ENCODE measurements at places on chromosomes 16 and 17.

DNA sequence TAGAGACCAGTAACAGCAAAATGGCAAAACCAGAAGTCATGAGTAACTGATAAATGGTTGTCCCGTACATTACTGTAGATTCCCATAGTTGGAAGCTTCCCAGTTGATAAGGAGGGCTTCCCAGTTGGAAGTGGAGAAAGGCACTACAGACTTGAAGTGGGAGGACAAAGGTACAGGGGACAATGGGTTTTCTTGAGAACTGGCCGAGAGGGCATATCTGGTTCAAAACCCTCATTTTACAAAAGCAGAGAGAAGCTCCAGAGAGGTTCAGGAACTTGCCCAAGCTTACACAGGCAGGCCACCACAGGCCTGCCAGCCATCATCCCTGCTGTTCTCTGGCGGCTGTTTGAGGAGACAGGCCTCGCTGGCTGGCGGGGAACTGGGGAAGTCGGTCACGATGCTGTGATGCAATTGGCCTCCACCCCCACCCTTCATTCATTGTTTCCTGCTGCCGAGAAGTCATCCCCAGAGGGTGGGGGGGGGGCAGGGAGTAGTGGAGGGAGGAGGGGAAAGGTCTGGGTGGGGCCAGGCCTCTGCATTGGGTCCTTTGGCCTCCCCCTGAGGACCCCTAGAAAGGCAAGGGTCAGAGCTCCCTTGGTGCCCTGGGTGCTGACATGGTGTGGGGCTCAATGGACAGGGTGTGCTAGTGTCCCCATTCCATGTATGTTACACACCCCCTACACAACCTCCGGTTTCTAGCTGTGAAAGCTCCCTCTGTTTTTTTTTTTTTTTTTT, 3.0 kb downstream of the UBALD2 start:
- DNase-seq, result peak; percentile 75

DNA sequence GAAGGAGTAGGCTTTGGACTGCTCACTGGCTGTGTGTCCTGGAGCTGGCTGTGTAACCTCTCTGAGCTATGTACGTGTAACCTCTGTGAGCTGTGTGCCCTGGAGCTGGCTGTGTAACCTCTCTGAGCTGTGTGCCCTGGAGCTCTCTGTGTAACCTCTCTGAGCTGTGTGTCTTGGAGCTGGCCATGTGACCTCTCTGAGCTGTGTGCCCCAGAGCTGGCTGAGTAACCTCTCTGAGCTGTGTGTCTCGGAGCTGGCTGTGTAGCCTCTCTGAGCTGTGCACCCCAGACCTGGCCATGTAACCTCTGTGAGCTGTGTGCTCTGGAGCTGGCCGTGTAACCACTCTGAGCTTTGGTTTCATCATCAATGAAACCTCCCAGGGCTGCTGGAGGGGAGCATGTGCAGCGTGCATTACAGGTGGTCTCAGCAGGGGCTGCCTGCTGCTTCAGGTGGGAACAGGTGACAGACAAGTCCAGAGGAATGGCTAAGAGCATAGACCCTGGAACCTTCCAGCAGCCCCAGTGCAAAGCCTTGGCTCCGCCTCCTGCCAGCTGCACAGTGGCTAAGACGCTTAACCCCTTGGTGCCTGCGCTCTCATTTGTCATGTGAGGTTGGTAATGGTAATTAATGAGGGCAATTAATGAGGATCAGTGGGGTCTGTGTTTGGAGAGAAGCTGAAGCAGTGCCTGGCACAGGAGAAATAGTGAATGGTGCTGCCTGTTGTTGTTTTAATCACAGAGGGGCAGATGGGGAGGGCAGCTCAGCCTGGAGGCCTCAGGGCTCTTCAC, 86.7 kb downstream of the KATNIP start:
- DNase-seq, result no peak

GRCh38 chr17:16189791-16190348, 25.5 kb downstream of the NCOR1 start:
- DNase-seq, result no peak

- DNase-seq, result no peak
Observed at GRCh38 chr16:50591800-50592771, 43.9 kb downstream of the NKD1 start.

DNA sequence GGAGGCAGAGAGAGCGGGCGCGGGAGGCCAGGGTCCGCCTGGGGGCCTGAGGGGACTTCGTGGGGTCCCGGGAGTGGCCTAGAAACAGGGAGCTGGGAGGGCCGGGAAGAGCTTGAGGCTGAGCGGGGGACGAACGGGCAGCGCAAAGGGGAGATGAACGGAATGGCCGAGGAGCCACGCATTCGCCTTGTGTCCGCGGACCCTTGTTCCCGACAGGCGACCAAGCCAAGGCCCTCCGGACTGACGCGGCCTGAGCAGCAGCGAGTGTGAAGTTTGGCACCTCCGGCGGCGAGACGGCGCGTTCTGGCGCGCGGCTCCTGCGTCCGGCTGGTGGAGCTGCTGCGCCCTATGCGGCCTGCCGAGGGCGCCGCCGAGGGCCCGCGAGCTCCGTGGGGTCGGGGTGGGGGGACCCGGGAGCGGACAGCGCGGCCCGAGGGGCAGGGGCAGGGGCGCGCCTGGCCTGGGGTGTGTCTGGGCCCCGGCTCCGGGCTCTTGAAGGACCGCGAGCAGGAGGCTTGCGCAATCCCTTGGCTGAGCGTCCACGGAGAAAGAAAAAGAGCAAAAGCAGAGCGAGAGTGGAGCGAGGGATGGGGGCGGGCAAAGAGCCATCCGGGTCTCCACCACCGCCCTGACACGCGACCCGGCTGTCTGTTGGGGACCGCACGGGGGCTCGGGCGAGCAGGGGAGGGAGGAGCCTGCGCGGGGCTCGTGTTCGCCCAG, 1.2 kb upstream of the CBX4 start:
- no peak for DNase-seq

DNA sequence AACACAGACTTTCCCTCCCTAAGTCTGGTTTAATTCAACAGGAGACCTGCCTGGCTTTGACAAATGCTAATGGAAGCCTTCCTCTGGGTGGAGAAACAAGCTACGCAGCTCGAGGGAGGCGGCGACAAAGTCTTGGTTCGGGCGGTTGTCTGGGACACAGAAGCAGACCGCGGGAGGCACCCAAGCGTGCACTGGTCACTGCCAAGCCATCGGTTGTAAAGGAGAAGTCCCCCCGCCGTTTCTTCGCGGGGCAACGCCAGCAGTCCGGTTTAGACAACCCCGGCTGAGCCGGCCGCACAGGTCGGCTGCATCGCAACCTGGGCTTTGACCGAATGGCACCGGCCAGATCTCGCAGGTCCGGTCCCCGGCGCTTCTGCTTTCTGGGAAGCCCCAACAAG, 586 bp downstream of the GLYR1 start:
- DNase-seq, result peak; percentile 53

DNA sequence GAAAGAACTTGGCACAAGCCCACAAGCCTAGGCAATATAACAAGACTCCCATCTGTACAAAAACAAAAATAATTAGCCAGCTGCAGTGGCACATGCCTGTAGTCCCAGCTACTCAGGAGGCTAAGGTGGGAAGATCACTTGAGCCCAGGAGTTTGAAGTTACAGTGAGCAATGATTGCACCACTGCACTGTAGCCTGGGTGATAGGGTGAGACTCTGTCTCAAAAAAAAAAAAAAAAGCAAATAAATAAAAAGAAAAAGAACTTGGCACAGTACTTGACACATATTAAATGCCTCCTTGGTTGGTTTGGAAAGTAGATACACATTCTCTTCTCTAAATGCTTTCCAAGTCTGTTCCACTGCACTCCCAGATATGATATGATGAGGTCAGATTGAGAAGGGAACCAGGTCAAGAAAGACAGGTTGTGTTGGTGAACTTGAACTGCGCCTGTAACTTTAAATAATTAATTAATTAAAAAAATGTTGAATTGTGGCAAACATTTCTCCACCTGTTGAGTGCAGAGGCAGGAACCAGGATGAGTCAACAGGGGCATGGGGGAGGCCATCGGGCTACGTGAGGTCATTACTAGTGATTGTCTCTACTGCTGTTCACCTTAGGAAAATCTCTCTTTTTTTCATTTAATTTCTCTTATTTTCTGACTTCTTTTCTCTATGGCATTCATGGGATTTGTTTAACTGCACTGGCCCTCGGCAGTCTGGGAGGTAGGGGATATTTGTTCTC, 25.9 kb upstream of the EFCAB13 start:
- DNase-seq, result no peak

GRCh38 chr17:66441101-66441661, 138.8 kb downstream of the PRKCA start:
- DNase-seq, result no peak

DNA sequence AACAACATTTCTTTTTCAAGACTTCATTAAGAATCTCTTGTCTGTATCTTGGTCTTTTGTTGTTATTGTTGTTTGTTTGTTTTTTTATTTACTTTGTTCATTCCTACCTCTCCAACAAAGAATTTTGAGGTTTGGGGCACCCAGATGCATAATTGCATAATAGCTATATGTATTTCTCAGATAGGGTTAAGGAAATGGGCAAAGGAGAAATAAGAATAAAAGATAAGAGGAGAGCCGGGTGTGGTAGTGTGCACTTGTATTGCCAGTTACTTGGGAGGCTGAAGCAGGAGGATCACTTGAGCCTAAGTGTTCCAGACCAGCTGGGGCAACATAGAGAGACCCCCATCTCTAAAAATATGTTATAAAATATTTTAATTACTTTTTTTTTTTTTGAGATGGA, 30.5 kb downstream of the CDH1 start:
- no peak for DNase-seq

- no peak for DNase-seq
Observed at GRCh38 chr17:44775838-44776621, 17.2 kb downstream of the ADAM11 start.

DNA sequence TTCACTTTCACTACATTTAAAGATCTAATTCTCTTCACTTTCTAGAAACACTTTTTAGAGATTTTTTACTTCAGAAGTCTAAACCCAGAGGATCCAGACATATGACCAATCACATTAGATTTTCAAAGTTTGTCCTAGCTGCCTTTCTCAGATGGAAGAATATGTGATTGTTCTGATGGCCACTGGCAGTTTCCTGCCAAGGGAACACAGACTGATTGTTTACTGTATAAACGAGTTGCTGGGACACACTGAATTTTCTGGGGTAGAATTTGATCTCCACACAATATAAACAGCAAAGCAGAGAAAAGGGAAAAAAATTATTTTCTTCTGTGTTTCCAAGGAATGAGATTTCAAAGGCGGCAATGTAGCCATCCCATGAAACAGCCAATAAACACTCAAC, 480.0 kb downstream of the TOX3 start:
- DNase-seq, result no peak

- DNase-seq, result no peak
Observed at GRCh38 chr17:81091774-81092517, 57.0 kb downstream of the BAIAP2 start.

GRCh38 chr16:71853413-71853812, 7.6 kb downstream of the ATXN1L start:
- DNase-seq, result no peak

DNA sequence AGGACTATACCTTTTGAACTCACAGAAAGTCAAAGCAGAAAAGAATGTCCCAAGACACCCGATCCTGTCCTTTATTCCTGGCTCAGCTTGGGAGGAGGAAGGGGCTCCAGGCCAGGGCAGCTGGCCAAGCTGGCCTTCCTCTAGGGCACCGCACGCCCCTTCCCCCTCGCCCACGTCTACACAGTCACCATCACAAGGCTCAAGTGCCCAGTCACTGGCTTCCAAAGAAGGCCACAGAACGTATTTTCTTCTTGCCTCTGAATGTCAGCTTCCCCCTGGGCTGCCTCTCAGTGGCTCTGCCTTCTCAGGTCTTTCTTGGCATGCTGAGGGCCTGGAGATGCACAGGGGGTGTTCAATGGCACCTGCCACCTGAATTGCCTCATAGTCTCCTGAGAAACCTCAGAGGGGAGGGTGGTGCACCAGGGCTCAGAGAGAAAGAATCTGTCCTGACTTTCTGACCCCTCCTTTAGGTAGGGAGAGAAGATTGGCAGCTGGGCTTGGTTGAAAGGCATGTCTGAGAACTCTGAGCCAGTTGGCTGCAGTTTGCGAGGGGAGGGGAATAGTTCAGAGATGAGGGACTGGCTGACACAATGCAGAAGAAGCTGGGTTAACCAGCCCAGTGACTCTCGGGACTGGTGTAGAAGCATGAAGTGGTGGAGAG, 2.1 kb downstream of the DHRS11 start:
- DNase-seq, result no peak

- DNase-seq, result peak; percentile 65
Observed at GRCh38 chr17:29140051-29140621, 40.1 kb downstream of the MYO18A start.

DNA sequence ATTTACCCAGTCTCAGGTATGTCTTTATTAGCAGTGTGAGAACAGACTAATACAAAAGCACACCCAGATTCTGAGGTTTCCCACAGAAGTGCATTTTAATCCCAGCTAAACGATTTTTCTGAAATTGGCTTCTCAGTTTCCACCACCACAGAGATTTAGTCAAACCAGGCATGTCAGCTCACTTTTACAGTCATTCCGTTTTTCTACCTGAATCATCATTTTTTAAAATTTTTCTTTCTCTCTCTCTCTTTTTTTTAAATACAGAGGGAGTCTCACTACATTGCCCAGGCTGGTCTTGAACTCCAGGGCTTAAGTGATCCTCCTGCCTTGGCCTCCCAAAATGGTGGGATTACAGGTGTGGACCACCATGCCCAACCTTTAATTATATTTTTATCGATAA, 389.1 kb downstream of the HAPSTR1 start:
- no peak for DNase-seq

- no peak for DNase-seq
Observed at GRCh38 chr17:34733333-34733732, 154.0 kb downstream of the TMEM132E start.

DNA sequence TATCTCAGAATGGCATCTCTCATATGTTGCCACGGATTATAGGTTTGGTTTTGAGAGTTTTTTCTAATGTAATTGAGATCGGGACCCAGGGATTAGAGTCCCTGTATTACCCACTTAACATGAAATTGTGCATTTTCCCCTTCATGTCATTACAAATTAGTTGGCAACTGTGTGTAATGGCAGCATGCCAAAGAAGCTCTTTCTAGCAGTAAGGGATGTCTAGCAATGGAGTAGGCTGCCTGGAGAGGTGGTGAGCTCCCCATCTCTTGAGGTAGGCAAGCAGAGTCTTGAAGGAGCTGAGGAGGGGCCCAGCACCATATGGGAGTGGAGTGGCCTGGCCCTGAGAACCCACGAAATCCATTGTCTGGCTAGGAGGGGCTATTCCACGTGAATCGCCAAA, 10.0 kb upstream of the KATNB1 start:
- DNase-seq, result no peak

DNA sequence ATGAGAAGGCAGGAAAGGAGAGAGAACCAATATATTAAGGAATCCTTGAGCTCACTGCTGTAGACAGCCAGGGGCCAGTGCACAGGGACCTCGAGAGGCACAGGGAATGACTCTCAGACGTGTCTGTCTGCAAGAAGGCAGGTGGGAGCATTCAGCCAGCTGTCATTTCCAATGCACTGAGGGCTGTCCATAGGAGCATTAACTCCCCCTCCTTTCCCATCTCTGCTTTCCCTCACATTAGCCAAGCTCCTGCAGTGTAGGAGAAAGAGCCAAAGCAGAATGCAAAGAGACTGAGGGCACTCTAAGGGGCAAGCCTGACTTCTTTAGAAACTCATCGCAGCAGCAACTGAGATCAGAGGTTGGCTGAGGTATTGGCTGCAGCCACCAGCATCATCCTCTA, 218.3 kb downstream of the CDH13 start:
- DNase-seq, result no peak

Measured in fibroblast of lung (primary cell).